NCI-H1417 (cell line): ENCODE measurements at places on chromosomes 13 and 19.
A peak's percentile ranks its signal among the peaks of the same experiment; 100 is the strongest.

DNA sequence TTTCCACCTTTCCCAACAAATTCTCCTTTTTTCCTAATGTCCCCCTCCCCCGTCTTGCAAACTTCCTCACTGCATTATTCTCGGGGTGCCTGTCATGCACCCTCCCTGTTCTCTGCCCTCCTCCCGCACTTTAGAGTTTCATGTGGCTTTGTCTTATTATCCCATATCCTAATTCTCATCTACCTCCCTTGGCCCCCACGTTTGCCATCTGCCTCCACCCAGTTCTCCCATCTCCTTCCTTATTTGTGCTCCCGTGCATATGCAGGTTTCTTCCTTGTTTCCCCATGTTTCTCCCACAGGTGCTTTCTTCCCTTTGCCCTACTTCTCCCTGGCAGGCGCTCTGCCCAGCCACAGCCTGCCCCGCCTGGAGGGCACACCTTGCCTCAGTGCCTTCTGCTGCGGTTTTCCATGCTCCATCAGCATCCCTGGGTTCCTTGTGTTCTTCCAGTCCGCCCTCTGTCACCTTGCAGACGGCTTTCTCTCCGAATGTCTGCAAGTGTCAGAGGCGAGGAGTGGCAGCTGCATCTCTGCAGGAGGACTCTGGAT lies 1.5 kb downstream of the SPATA13 start:
- no peak for DNase-seq

GRCh38 chr19:51980116-51980736 lies 6.4 kb downstream of the ZNF350 start:
- no peak for DNase-seq

DNA sequence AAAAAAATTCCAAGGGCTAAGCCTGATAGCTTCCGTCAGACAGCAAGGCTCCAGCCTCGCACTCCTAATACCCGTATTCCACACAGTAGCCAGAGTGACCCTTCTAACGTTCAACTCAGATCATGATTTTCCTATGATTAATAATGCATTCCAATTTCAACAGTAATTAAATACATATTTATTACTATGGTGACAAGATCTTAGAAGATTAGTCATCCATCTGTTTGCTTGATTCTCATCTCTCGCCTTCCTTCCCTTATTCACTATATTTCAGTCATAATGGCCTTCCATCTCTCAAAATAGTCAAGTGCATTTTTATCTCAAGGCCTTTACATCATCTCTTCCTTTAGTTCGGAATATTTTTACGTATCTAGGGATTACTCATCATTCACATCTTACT lies 621.2 kb upstream of the SPRY2 start:
- DNase-seq = no peak

DNA sequence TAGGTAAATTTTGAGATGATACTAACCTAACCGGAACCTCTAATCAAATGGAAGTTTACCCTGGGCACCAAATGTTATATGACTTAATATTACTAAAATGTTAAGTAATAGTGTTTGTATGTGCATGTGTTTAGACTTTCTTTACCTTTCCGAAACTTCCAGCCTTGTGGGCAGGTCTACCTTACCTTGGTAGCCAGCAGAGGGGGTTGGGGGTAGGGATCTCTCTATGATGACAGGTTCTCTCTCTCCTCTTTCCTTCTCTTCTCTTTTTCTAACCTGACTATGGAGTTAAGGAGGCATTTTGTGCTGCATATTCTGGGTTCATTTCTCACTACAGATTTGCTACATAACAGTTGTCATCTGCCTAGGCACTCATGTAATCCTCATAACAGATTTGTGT lies 6.8 kb upstream of the FRY start:
- DNase-seq = no peak

DNA sequence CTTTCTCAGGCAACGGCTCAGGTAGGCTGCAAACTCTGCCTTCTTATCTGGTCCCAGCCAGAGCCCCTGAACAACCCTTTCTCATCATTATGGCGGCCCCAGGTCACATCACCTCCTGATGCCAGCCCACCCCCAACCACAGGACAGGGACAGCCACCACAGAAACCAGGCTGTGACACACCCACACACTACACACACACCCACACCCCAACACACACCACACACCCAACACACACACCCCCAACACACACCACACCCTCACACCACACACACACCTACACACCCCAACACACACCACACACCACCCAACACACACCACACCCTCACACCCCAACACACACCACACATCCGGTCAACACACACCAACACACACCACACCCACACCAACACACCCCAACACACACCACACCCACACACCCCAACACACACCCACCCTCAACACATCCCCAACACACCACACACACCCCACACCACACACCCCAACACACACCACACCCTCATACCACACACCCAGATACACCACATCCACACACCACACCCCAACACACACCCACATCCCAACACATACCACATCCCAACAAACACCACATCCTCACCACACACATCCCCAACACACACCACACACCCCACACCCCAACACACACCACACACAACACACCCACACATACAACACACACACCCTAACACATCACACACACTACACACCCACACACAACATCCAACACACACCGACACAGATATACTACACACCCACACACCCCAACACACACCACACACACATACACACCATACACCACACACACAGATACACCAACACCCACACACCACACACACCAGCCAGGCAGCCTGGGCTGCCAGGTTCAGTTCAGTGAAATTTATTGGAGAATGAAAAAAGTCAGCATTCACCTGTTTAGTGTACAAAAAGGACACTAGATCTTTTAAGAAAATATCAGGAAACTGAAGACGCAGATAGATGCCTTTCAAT lies 4.2 kb upstream of the ISYNA1 start:
- no peak for DNase-seq

GRCh38 chr13:111518161-111518792 lies 197.8 kb downstream of the TEX29 start:
- peak; percentile 90 for DNase-seq
